ENCODE measurements at places on chromosomes 6 and 20.

DNA sequence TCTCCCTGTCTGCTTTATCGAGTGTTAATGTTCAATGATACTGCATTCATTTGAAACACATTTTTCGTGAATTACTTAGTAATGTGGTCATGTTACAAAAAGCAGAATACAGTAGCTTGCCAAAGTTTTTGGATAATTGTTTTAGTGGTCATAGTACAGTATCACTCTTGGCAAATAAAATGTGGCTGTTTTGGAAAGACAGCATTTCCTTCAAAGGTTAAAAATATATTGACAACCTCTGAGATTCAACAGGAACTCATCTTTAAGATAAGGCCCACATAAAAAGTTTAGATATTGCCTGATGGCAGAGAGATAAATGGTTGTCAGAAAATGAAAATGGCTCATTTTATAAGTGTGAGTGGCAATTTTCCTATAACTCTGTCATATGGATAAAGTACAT, 297.7 kb upstream of the MAN1A1 start:
- no peak for DNase-seq

DNA sequence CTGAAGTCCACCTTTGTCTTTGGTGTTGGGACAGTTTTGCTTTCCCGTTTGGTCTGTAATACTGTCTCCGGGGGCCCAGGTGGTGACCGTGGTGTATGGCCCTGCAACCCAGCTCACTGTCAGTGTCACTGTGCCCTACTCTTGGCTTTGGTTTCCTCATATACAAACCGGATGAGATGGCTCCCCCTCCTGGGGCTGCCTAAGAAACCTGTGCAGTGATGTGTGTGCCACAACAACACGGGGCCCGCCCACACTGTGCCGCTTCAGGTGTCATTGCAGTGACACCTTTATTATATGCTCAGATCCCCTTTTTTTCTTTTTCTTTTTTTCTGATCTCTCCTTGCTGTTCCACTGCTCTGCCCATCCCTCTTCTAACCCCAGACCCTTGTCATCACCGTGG, 73.9 kb downstream of the RAMACL start:
- no peak for DNase-seq

DNA sequence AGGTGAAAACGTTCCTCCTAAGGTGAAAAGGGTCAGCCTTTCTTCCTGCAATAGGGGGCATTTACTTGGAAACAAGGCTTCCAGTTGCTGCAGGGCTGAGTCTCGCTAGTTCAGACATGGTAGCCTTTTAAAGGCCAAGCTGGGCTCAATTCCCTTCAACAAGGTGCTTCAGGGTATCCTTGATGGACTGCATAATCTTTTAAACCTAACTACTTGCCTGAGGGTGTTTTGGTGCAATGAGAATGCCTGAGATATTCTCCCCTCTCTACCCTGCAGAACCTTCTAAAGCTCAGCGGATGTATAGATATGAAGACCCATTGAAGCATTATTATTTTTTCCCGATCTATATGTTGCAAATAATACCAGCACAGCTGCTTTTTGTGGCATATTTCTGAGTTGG, 416.1 kb downstream of the QKI start:
- DNase-seq: no peak

DNA sequence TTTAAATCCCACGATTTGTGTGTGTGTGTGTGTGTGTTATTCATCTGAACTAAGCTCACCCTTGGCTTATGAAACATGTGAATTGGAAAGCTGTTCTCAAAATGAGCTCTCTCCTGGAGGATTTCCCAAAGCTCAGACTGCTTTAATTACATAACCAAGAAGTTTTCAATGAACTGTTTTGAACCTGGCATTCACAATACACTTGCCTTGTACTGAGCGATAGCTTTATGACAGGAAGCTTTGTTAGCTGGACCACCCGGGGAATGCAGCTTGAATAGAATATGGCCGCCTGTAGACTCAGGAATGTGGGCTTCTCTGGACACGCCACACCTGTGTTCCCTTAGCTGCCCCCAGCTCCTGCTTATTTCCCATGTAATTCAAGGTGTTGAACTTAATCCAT, 71.4 kb upstream of the PREP start:
- DNase-seq: no peak

DNA sequence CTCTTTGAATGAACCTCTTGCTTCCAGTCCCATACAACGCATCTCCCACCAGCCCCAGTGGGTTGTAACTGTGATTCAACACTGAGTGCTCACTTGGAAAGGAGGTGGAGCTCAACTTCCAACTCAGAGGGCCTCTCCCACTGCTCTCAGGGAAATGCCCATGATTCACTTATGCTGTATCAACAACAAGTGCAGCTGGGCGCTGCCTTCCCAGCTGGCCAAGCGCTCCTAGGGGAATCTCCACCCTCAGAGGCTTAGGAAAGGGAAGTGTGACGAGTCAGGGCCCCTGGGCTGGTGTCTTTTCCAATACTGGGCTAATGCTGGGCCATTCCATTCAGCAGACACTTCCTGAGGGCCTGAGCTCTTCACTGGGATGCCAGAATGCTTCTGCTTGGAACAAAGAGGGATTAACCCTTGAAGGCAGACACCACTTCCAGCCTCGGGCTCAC, 8.1 kb upstream of the OCSTAMP start:
- peak; percentile 65 for DNase-seq
